ENCODE measurements at places on chromosomes 16 and 17. TPM values are rescaled to one million over a fixed set of nuclear protein-coding genes. Genes with fewer than 3 reads are reported as not detected.

Gene RHBDL3
- total RNA-seq: 0.05 TPM

Gene CCDC144A
- total RNA-seq: 4.9 TPM

Gene STAC2
- not detected for total RNA-seq

Gene BAIAP3
- 2.3 TPM for total RNA-seq

DNA sequence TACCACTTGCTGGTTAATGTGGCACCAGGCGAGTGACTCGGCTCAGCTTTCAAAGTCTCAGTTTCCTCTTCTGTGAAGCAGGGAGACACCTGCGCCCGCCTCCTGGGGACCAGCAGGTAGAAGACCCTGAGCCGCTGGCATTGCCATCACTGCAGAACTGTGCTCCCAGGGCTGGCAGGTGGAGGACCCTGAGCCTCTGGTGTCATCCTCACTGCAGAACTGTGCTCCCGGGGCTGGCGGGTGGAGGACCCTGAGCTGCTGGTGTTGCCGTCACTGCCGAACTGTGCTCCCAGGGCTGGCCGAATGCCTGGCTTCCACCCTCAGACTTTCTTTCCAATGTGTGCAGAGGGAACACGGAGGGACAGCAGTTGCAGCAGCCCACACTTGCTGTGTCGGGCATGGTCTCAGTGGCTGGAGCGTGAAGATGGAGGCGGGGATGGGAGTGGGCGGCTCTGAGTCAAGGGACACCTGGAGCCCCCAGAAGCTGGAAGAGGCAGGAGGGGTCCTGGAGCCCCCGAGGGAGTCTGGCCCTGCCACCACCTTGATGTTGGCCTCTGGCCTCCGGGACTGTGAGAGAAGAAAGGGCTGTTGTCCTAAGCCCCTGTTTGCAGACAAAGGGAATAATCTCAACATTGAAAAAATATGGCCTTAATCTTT, 75.8 kb upstream of the METTL9 start:
- DNase-seq: peak; percentile 39

DNA sequence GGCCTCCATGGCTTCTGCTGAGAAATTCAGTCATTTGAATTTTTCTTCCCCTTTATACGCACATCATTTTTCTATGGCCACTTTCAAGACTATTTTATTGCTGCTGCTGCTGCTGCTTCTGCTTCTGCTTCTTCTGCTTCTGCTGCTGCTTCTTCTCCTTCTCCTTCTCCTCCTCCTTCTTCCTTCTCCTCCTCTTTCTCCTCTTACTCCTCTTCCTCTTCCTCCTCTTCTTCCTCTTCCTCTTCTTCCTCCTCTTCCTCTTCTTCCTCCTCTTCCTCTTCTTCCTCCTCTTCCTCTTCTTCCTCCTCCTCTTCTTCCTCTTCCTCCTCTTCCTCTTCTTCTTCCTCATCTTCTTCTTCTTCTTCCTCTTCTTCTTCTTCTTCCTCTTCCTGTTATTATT, 22.4 kb downstream of the CPD start:
- DNase-seq: no peak

DNA sequence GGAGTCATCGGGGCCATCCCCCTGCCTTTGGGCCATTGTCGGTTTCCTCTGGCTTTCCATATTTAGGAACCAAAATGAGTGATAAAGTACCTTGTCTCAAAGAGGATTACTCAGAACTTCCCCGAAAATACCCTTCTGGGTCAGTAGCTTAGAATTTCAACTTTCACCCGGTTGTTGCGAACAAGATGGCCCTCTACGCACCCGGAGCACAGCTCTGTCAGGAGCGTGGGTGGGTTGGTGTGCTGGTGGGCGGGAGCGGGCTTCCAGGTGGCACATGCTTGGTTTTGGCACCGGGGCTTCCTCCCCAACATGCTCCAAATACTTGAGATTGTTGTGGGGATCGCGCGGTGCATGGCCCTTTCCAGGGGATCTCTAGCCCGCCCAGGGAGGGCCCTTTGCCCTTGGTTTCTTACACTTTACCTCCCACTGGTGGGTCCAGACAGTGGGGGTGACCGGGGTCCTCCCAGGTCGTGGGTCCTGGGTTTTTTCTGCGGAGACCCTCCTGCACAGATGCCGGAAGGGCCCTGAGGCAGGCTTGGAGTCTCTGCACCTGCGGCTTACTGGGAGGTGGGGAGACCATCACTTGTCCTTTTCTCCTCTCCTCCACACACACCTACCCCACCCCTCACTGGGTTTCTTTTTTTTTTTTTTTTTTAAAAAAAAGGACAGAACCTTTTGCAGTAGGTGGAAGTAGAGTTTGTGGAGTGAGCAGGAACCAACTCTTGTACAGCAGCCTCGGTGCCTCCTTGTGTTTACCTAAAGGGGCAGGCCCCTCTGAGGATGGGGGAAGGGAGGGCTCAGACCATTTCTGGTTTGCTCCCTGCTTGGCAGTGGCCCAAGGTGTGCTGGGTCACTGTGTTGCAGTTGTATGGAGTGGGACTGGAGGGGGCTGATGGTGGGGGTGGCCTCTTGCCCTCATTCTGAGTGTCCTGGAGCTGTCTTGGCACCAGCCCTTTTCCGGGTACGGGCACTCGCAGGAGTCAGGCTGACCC, 142.1 kb downstream of the SEC14L1 start:
- DNase-seq: peak; percentile 57

DNA sequence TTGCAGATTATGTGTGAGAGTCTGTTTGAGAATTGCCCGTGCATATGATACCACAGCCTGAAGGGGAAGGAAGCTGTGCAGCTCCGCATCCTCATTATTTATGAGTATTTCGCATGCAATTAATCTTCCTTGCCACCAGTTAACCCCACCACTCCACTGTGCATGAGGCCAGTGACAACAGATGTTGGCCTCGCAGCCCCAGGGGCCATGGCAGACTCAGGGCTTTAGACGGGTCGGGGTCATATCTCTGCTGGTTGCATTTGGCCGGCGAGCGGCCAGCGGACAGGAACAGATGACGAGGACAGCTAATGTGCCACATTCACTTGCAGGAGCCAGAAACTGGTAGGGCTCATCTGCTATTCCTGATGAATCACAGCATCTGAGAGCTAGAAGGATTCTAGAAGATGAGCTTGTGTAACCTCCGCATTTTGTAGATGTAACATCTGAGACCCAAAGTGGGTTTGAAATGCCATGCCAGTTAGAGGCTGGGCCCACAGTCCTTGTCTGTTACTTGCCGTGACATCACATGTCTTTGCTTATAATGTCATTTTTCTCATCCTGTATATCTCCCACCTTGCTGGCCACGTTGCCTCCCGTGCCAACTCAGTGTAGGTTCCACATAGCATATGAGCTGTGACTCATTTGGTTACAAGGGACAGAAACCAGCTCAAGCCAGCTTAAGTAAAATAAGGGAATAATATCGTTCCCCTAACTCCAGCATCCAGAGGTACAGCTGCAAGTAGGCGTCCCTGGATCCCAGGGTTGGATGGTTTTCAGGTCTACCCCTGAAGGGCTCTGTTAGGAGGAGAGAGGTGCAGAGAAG, 137.2 kb downstream of the SNX29 start:
- no peak for DNase-seq

- peak; percentile 52 for DNase-seq
These were observed at the start of gene TGFB1I1 for GRCh38 chr16:31471875-31472708. TGFB1I1 (plus strand) TSS chr16:31472152; CDS start chr16:31472189, 37 bp downstream.

All from liver (tissue), 10 donors.